ENCODE measurements at places on chromosomes 6 and 20.

DNA sequence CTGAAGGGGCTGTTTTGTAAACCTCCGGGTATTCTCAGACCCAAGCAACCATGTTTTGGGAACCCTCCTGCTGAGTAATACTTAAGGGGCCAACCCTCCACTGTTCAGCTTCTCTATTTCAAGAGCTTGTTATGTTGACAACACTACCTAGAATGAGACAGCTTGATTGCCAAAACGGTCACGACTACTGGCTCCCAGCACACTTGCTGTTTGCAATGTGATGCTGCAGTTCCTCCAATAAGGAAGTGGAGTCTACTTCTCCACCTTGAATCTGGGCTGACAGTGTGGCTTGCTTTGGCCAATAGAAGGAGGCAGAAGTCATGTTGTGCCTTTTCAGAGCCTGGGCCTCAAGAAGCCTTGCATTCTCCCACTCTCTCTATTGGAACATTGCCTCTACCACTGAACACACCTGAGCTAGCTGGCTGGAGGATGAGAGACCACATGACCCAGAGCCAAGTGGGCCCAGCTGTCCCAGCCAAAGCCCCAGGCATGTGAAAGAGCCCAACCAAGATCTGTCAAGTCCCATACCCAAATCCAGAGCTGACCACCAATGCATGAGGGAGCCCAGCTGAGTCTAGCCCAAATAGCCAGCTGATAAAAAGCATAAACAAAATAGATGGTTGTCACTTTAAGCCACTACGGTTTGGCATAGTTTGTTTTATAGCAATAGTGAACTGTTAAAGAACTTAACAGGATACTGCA, 108.0 kb downstream of the PRND start:
- peak; percentile 79 for DNase-seq

DNA sequence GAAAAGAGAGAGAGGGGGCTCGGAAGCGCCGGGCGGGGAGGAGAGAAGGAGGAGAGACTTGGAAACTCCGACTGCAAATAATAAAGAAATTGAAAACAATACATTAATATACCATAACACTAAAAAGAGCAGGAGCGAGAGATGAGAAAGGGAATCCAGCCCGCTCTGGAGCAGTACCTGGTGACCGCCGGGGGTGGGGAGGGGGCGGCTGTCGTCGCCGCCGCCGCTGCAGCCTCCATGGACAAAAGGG, 338 bp downstream of the E2F3 start:
- no peak for DNase-seq

- DNase-seq: no peak
These were observed 14.6 kb downstream of the GCLC start for GRCh38 chr6:53530346-53530745.

GRCh38 chr6:4964675-4965561, 38.9 kb downstream of the RPP40 start:
- DNase-seq: no peak
